Prostate gland (tissue), 2 donors: ENCODE measurements at places on chromosomes 2 and 18. TPM values are rescaled to one million over a fixed set of nuclear protein-coding genes. Genes with fewer than 3 reads are reported as not detected.

Gene SH3BP4
- total RNA-seq = 134 TPM

Gene LIMS4
- total RNA-seq = not detected

DNA sequence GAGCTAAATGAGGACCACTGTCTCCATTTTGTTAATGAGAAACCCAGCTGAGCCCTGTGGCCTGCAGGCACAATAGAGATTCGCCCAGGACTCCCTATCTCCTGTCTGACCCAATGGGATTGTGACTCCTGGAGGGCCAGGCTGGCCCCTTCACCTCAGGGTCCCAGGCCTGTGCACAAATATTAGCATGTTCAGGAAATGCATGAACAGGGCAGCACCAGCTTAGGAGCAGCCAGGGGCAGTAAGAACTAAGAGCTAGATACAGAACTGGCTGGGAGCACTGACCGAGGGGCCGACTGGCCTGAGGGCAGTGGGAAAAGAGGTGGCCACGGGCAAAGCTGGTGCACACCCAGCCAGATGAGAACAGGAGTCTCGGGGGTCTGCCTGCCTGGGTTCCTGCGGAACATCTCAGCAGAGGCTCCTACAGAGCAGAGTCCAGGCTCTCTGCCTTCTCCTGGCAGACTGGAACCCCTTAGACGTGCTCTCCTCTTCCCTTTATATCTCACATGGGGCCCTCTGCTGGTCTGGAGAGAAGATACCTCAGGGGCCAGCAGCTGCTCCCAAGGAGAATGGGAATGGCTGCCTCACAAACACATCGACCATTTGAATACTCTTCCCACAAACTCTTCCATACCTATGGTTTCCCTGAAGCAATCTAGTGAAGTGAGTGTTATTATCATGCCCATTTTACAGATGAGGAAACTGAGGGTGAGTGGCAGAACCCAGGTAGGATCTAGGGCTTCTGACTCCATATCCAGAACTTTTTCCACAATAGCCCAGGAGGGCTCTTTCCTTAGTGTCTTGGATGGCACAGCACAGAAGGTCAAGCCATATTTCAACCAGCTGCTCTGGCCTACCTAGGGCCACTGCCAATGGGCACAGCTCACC is 77.6 kb upstream of the OTOF start:
- H3K4me3 ChIP-seq = no peak overlapping the region
- no peaks in the 10 kb centered on the region for H3K4me1 ChIP-seq
- no peaks in the 10 kb centered on the region for H3K36me3 ChIP-seq
- H3K27me3 ChIP-seq = peaks cover 7% of the 10 kb centered on the region
- no peak for DNase-seq
- H3K27ac ChIP-seq = no peak overlapping the region

DNA sequence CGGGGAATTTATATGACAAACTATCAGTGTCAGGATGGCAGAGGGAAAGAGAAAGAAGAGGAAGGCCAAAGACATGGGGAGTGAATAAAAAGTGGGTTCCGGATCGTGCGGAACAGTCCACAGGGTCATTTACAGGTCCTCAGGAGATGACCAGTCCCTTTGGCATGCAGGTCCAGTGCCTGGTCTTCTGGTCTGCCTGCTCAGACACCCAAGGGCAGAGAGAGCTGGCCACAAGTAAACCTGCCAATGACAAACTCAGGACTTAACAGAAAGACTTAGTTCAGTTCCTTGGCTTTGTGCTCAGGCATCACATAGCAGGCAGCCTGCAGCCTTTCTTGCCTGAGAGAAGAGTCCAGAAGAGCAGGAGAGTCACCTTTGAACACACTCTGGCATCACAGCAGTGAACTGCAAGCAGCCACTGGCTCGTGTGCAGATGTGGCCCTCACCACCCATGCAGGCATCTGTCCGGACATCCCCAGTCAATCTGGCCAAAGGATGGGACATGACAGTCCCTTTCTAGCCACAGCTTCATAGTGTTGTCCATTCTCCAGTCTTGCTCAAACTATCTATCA is 14.0 kb downstream of the TMEM127 start:
- peaks cover 21% of the 10 kb centered on the region for H3K36me3 ChIP-seq
- peak; percentile 32 for DNase-seq
- no peaks in the 10 kb centered on the region for H3K4me1 ChIP-seq
- H3K27ac ChIP-seq = no peak overlapping the region
- no peaks in the 10 kb centered on the region for H3K27me3 ChIP-seq

DNA sequence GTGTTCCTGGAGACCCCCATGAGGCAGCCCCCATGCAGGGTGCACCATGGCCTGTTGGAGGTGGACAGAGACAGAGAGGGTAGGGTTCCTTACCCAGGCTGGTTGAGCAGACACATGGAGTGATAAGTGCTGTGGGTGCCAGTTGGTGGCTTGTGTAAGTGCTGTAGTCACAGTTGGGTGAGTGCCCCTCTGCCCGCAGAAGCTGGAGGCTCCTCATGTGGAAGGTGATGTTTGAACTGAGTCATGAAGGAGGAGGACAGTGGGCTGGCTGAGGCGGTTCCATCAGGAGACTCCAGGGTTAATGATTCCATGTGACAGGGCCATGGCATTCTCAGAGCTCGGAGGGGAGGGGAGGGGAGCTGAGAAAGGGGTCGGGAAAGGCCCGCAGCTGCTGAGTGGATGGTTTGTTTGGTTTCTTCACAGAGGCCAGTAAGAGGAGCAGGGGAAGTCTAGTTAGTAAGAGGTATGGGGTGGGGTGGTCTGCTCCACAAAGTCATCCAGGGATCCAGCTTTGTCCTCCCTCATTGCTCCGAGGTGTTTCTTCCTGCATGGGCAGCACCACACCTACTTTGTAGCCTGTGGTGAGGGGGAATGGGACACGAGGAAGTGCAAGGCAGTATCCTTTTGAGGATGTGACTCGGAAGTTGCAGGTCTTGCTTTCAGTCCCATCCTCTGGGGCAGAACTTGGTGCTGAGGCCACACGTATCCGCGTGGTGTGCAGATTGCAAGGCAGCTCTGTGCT is 13.6 kb downstream of the IMPA2 start:
- DNase-seq = no peak
- no peaks in the 10 kb centered on the region for H3K36me3 ChIP-seq
- no peak overlapping the region for H3K4me3 ChIP-seq
- no peak overlapping the region for H3K27ac ChIP-seq
- H3K4me1 ChIP-seq = no peaks in the 10 kb centered on the region

GRCh38 chr2:96320728-96321622 is 4.1 kb upstream of the ITPRIPL1 start:
- no peaks in the 10 kb centered on the region for H3K27me3 ChIP-seq
- peak overlapping the region; percentile 38 for H3K4me3 ChIP-seq
- H3K4me1 ChIP-seq = peaks cover 3% of the 10 kb centered on the region
- peak overlapping the region; percentile 30 for H3K27ac ChIP-seq
- H3K36me3 ChIP-seq = no peaks in the 10 kb centered on the region

Gene BMPR2
- total RNA-seq = 41.1 TPM

- peaks cover 3% of the 10 kb centered on the region for H3K27me3 ChIP-seq
- H3K4me3 ChIP-seq = no peak overlapping the region
- no peaks in the 10 kb centered on the region for H3K4me1 ChIP-seq
- no peak overlapping the region for H3K27ac ChIP-seq
- no peaks in the 10 kb centered on the region for H3K36me3 ChIP-seq
Measured at GRCh38 chr2:109137616-109138015, 8.6 kb downstream of the SH3RF3 start.

DNA sequence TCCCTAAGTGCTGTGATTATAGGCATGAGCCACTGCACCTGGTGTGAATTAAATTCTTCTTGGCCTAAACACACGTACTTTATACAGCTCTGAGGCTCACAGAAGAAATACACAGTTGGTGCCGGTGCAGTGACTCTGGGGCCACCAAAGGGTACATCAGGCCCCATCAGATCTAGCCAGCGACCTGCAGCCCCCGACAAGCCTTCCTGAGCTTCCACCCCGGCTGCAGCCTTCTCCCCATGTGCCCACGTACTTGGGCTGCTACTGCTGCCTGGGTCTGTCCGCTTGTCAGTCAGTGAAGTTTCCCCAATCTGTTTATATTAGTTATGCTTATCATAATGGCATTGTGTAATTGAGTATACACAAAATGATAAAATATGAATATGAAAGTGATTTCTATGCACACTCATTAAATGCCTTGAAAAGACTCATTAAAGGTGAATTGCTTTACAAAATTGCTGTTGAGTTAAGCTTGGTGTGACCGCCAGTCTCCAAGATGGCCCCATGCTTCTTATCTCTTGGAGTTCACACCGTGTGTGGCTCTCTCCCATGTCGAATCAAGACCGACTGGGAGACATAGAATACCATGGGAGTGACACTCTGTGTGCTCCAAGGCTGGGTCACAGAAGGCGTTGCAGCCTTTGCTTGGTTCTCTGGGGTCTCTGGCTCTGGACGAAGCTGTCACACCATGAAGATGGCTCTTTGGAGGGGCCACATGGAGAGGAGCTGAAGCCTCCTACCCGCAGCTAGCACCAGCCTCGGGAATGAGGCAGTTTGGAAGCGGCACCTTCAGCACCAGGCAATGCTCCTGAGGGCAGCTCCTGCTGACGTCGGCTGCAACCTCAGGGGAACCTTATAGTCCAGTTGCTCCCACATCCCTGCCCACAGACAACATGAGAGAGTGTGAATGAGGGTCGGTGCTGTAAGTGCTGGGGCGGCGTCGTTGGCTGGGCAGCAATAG is 29.2 kb upstream of the HPCAL1 start:
- no peak overlapping the region for H3K4me3 ChIP-seq
- no peaks in the 10 kb centered on the region for H3K27me3 ChIP-seq
- DNase-seq = no peak
- no peaks in the 10 kb centered on the region for H3K4me1 ChIP-seq
- H3K27ac ChIP-seq = no peak overlapping the region

DNA sequence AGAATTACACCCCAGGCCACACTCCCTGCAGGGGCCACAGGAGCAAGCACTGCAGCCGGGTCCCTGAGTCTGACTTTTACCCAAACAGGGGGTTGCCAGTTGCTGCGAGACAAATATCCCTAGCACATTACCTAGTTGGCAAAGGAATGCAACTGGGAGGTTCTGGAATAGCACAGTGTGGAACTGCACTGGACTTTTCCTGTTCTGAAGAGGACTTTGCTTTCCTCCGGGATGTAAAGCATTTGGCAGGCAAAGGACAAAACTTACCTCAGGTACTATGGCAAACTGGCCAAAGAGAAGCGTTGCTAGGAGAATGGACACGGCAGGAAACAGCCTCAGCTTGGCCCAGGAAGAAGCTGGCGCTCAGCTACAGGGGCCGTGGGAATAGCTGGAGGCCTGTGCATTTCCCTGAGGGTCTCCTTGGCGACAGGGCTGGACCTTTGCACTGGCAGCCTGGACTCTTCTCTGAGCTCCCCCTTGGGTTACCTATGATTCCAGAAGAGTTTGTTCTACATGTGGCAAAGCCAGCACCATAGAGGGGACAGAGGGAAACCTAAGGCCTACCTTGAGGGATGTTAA is 45.0 kb downstream of the BCL11A start:
- no peaks in the 10 kb centered on the region for H3K27me3 ChIP-seq
- no peaks in the 10 kb centered on the region for H3K36me3 ChIP-seq
- H3K4me3 ChIP-seq = no peak overlapping the region

DNA sequence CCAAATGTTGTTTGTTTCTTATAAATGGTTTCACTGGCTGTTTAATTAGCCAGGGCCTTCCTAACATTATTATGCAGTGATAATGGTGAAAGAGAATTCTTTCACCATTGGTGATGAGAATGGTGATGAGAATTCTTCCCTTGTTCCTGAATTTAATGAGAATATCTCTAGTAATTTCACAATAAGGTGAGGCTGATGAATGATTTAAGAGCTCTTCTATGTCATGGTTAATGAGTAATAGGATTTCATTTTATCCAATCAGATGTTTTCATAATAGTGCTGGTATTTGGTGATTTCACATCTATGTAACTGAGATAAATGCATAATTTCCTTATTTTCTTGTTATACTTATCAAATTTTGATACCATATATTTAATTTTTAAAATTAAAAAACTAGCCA is 535.7 kb upstream of the ZEB2 start:
- no peak overlapping the region for H3K27ac ChIP-seq
- no peak for DNase-seq
- no peaks in the 10 kb centered on the region for H3K36me3 ChIP-seq
- no peaks in the 10 kb centered on the region for H3K27me3 ChIP-seq
- no peak overlapping the region for H3K4me3 ChIP-seq
- H3K4me1 ChIP-seq = no peaks in the 10 kb centered on the region

GRCh38 chr2:239533569-239534316 is 132.9 kb upstream of the HDAC4 start:
- no peaks in the 10 kb centered on the region for H3K36me3 ChIP-seq
- peaks cover 3% of the 10 kb centered on the region for H3K27me3 ChIP-seq
- no peak for DNase-seq
- H3K4me3 ChIP-seq = no peak overlapping the region

Gene SLC4A5
- 6.2 TPM for total RNA-seq

DNA sequence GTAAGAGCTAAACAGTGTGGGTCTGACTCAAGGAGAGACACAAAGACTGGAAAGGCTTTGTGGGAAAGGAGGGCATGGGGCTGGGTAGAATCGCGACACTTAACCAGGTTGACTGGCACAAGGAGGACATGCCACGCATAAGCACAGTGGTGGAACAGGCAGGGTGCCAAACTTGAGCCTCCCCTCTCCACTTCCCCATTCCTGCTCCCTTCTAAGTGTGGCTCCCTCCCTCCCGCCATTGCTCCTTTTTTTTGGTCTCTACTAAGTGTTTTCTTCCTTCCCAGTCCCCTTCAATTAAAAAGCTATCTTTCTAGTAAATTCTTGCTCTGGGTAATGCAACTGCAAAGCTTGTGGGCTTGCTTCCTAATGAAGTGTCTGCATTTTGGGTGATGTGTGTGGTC is 40.3 kb upstream of the ZFP36L2 start:
- H3K27ac ChIP-seq = peak overlapping the region; percentile 4
- H3K4me3 ChIP-seq = no peak overlapping the region
- H3K4me1 ChIP-seq = peaks cover 10% of the 10 kb centered on the region
- H3K27me3 ChIP-seq = no peaks in the 10 kb centered on the region
- no peaks in the 10 kb centered on the region for H3K36me3 ChIP-seq

GRCh38 chr2:102735416-102736109 is 26.3 kb upstream of the TMEM182 start:
- DNase-seq = no peak
- H3K27ac ChIP-seq = no peak overlapping the region
- H3K4me1 ChIP-seq = no peaks in the 10 kb centered on the region
- H3K36me3 ChIP-seq = no peaks in the 10 kb centered on the region
- no peaks in the 10 kb centered on the region for H3K27me3 ChIP-seq
- peak overlapping the region; percentile 65 for H3K4me3 ChIP-seq

Gene TBR1
- 0.45 TPM for total RNA-seq

Gene POTEI
- 18.8 TPM for total RNA-seq
